ENCODE measurements at places on chromosomes 1 and 21. TPM values are rescaled to one million over a fixed set of nuclear protein-coding genes. Genes with fewer than 3 reads are reported as not detected.

The RGS1 gene
- not detected for total RNA-seq

DNA sequence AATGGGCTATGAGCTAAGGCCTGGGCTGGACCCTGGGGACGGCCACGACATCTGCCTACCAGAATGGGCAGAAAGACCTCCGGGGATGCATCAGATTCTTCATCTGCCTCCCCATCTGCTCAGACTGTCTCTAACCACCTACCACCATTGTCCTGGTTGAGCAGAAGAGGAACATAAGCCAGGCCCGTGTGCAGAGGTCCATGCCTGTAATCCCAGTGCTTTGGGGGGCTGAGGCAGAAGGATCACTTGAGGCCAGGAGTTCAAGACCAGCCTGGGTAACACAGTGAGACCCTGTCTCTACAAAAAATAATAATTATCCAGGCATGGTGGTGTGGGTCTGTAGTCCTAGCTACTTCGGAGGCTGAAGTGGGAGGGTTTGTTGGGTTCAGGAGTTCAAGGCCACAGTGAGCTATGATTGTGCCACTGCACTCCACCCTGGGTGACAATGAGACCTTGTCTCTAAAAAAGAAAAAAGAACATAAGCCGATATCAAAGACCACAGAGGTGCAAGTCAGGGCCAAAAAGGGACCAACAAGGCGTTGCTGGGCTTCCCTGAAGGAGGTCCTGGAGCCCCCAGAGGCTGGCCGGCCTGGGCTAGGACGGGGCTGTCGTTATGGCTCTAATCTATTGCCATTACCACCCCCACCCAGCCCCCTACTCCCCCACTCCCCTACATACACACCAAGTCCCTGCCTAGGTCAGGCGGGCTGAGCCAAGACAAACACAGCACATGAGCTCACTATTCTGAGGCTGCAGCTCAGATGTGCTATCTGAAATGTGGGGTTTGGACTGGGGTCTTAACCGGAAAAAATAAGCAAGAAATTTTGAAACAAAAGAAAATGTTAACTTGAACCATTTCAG lies 239.2 kb upstream of the RAB4A start:
- no peak overlapping the region for H3K27ac ChIP-seq
- no peaks in the 10 kb centered on the region for H3K36me3 ChIP-seq
- H3K27me3 ChIP-seq = peaks cover 13% of the 10 kb centered on the region
- no peaks in the 10 kb centered on the region for H3K4me1 ChIP-seq
- DNase-seq = no peak

DNA sequence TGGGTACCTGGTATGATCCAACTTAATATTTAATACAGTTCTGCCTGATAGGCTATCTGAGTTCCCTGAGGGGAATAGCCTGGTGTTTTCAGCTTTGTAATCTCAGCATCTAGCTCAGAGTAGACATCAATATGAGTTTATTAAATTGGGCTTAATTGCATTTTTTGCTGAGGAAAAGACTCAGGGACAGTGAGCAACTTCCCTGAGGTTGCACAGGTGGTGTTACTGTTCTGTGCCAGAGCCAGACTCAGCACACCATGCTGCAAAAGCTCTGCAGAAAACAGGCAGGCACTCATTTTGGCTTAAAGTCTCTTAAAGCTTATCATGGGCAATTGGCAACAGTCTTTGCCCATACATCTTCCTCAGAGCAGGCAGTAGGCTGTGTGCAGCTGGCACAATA lies 90.5 kb upstream of the JUN start:
- H3K27me3 ChIP-seq = no peaks in the 10 kb centered on the region
- peaks cover 10% of the 10 kb centered on the region for H3K4me1 ChIP-seq
- no peaks in the 10 kb centered on the region for H3K36me3 ChIP-seq

GRCh38 chr1:202275061-202275770 lies 66.5 kb downstream of the UBE2T start:
- peaks cover 11% of the 10 kb centered on the region for H3K27me3 ChIP-seq
- no peak overlapping the region for H3K27ac ChIP-seq
- H3K36me3 ChIP-seq = no peaks in the 10 kb centered on the region
- no peak for DNase-seq

The ICOSLG gene
- 4.7 TPM for total RNA-seq

The FCRL4 gene
- total RNA-seq = 0.48 TPM

The HPCAL4 gene
- 0.20 TPM for total RNA-seq

The OLFML2B gene
- total RNA-seq = 14.7 TPM

GRCh38 chr1:98304888-98305287 lies 356.6 kb upstream of the SNX7 start:
- no peaks in the 10 kb centered on the region for H3K36me3 ChIP-seq
- DNase-seq = no peak
- no peaks in the 10 kb centered on the region for H3K27me3 ChIP-seq
- no peak overlapping the region for H3K4me3 ChIP-seq
- no peak overlapping the region for H3K27ac ChIP-seq

GRCh38 chr1:151368393-151369301 lies 3.9 kb downstream of the SELENBP1 start:
- no peaks in the 10 kb centered on the region for H3K36me3 ChIP-seq
- no peak for DNase-seq
- H3K4me3 ChIP-seq = no peak overlapping the region
- no peak overlapping the region for H3K27ac ChIP-seq

GRCh38 chr1:52511851-52512615 lies 40.9 kb downstream of the TUT4 start:
- no peak overlapping the region for H3K27ac ChIP-seq
- no peak for DNase-seq
- H3K4me3 ChIP-seq = no peak overlapping the region

DNA sequence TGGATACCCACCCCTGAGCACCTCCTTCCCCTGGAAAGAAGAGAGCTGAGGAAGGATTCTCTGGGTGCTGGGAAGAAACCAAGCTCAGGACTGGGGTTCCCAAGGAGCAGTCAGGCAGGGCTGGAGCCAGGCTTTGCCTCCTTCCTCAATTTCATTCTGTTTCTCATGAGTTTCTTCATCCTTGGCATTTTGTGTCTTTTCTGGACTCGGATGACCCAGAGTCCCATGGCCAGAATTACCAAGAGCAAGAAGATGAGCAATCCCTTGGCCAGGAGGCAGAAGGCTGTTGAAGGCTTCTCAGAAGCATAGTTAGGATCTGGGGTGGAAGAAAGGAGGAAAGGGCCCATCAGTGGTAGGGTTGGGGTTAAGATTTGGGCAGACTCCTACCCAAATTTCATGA lies 2.5 kb downstream of the SLAMF9 start:
- peaks cover 3% of the 10 kb centered on the region for H3K4me1 ChIP-seq
- H3K27ac ChIP-seq = no peak overlapping the region
- H3K27me3 ChIP-seq = peaks cover 6% of the 10 kb centered on the region
- H3K36me3 ChIP-seq = no peaks in the 10 kb centered on the region
- no peak overlapping the region for H3K4me3 ChIP-seq

DNA sequence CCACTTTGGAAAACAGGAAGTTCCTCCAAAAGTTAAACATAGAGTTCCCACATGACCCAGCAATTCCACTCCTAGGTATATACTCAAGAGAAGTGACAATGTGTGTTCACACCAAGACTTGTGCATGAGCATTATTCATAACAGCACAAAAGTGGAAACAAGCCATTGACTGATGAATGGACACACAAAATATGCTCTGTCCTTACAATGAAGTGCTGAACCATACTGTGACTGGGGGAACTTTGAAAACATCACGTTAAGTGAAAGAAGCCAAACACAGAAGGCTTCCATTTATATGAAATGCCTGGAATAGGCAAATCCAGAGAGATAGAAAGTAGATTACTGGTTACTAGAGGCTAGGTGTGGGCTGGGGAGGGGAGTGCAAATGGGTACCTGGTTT lies 150.3 kb downstream of the ZSCAN20 start:
- no peaks in the 10 kb centered on the region for H3K4me1 ChIP-seq
- H3K27ac ChIP-seq = no peak overlapping the region
- DNase-seq = no peak
- H3K36me3 ChIP-seq = no peaks in the 10 kb centered on the region

GRCh38 chr1:3680488-3681230 lies 28.3 kb downstream of the TP73 start:
- no peaks in the 10 kb centered on the region for H3K4me1 ChIP-seq
- peaks cover 6% of the 10 kb centered on the region for H3K27me3 ChIP-seq
- no peaks in the 10 kb centered on the region for H3K36me3 ChIP-seq
- H3K27ac ChIP-seq = no peak overlapping the region
- H3K4me3 ChIP-seq = no peak overlapping the region
- no peak for DNase-seq

DNA sequence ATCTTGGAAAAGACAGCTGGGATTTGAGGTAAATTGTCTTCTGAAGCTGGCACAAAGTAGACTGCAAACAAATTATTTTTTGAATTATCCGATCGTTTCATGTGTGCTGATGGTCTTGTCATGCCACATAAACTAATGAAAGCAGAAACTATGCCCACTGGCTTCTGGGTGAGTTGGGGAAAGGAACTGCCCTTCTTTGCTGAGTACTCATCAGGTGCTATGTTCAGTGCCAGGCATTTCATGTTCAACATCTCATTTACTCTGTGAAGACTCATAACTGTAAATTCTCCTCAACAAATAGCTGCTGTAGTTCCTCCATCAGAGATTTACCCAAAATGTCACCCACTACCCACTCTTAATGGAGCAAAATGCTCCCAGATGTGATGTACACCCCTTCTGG lies 1.2 kb downstream of the TRIT1 start:
- no peak overlapping the region for H3K27ac ChIP-seq
- no peak for DNase-seq
- peak overlapping the region; percentile 79 for H3K4me3 ChIP-seq
- peaks cover 7% of the 10 kb centered on the region for H3K4me1 ChIP-seq
- H3K27me3 ChIP-seq = no peaks in the 10 kb centered on the region
- H3K36me3 ChIP-seq = no peaks in the 10 kb centered on the region

The PLEKHA6 gene
- total RNA-seq = 1.5 TPM

DNA sequence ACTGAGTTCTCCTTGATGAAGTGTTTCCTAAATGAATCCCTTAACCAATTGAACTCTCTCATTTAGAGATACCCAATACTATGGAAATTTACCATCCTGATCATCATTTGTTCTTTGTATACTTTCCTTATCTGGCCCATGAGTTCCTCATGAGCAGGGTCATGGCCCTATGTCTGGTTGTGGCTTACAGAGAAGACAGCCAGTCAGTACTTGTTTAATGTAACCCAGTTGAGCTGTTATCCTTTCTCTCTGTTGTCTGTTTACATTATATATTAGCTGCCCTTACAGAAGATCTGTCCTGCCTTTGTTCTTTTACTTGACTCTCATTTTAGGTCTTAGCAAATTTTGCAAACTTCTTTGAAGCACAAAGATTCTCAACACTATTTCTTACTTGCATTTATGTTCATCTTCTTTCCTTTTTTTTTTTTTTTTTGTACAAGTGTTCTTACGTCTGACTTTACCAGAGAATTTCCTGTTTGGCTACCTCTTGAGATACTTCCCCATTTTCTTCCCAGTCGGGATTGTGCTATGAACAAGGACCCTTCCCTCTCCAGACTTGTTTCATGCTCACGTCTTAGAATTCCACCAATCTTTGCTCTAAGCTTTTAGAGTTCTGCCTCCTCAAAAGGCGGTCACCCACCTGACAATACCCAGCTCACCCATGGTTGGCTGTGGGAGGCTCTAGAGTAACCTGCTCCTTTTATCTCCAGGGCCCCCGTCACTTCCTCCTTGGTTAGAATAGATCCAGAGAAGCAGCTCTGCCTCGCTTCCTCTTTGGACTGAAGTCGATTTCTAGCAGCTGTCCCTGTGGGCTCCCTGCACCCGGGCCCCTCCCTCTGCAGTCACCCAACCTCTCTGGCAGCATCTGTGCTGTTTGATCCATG lies 53.6 kb upstream of the RUNX1 start:
- no peaks in the 10 kb centered on the region for H3K4me1 ChIP-seq
- H3K27me3 ChIP-seq = no peaks in the 10 kb centered on the region
- DNase-seq = no peak
- no peaks in the 10 kb centered on the region for H3K36me3 ChIP-seq
- H3K27ac ChIP-seq = no peak overlapping the region
- H3K4me3 ChIP-seq = no peak overlapping the region

DNA sequence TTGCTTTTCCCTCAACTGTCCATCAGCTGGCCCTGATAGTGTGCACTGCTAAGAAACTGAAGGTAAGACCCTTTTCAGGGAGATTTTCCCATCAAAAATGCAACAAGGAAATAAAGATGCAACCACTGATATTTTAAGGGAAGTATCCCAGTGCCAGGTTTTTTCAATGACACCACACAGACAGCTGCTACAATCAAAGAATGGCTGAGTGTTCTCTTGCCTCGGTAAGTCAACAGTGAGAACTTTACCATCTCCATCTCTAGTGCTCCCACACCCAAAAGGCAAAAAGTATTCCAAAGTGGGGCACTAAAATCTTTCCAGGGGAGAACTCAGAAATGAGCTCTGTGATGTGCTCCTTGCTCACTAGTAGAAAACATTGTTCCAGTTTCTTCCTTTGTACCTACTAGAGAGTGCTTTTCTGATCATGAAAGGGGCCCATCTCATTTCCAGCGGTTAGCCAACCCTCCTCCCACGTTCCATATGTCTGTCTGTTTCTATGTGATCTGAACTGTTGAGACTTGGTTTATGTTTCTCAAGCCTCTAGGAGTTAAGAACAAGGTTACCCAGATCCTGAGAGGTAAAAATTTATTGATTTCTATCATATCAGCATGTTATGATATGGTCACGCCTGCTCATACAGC lies 67.6 kb upstream of the NEK2 start:
- no peak overlapping the region for H3K27ac ChIP-seq
- DNase-seq = no peak
- no peak overlapping the region for H3K4me3 ChIP-seq
- H3K36me3 ChIP-seq = no peaks in the 10 kb centered on the region
- H3K4me1 ChIP-seq = peaks cover 4% of the 10 kb centered on the region

- H3K4me1 ChIP-seq = peaks cover 12% of the 10 kb centered on the region
- DNase-seq = peak; percentile 73
- H3K27me3 ChIP-seq = no peaks in the 10 kb centered on the region
- H3K27ac ChIP-seq = peak overlapping the region; percentile 64
Observed at GRCh38 chr1:219271818-219272535, 98.3 kb downstream of the LYPLAL1 start.

- H3K36me3 ChIP-seq = no peaks in the 10 kb centered on the region
- no peak overlapping the region for H3K27ac ChIP-seq
- peak overlapping the region; percentile 38 for H3K4me3 ChIP-seq
- H3K4me1 ChIP-seq = peaks cover 8% of the 10 kb centered on the region
- no peak for DNase-seq
Observed at GRCh38 chr21:38660333-38661196, 145.2 kb upstream of the ETS2 start.

DNA sequence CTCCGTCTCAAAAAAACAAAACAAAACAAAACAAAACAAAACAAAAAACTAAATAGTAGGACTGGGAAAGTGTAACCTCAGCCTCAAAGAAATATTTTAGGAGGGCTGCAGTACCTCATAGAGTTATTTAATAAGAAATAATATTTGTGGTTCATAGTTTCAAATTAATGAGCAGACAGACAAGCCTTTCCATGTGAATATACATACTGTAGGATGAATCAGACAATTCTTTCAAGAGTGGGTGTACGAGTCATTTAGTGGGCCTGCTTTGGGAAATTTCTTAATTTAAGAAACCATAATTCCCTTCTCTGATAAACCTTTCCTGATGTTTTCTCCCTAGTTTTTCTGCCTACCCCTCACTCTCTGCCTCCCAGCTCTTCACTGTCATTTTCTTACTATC lies 52.5 kb downstream of the CDC14A start:
- peak; percentile 25 for DNase-seq
- no peak overlapping the region for H3K4me3 ChIP-seq
- H3K27me3 ChIP-seq = no peaks in the 10 kb centered on the region
- no peaks in the 10 kb centered on the region for H3K36me3 ChIP-seq
- no peaks in the 10 kb centered on the region for H3K4me1 ChIP-seq

The LRRC8B gene
- 6.3 TPM for total RNA-seq

The AKR7A3 gene
- total RNA-seq = 0.20 TPM

The UBE2U gene
- not detected for total RNA-seq

The SFN gene
- 14.5 TPM for total RNA-seq

GRCh38 chr1:211326140-211326527 lies 499 bp upstream of the TRAF5 start:
- peak overlapping the region; percentile 70 for H3K4me3 ChIP-seq
- H3K36me3 ChIP-seq = no peaks in the 10 kb centered on the region
- H3K27me3 ChIP-seq = no peaks in the 10 kb centered on the region
- H3K4me1 ChIP-seq = peaks cover 12% of the 10 kb centered on the region
- DNase-seq = no peak

The S100A14 gene
- total RNA-seq = 0.38 TPM

All from astrocyte (in vitro differentiated cells and primary cell).